ENCODE measurements at places on chromosomes 2 and 18.
A peak's percentile ranks its signal among the peaks of the same experiment; 100 is the strongest.

- no peak for DNase-seq
Measured at GRCh38 chr2:152647552-152647951, 69.7 kb downstream of the PRPF40A start.

DNA sequence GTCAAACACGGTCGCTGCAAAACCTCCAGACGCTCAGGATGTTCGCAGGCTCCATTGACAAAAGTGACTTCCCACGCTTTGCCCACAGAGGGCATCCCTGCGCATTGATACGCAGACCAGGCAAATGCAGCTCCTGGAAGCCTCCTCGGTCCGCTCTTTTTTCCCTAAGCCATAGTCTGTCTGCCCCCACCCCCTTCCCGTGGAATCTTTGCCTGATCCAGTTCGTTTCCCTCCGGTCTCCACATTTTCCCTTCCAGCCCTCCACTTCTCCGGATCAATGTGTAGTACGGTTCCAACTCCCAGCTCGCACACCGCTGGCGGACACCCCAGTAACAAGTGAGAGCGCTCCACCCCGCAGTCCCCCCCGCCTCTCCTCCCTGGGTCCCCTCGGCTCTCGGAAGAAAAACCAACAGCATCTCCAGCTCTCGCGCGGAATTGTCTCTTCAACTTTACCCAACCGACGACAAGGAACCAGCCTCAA lies at the start of gene DCC:
Gene DCC, plus strand, starts transcription at position 307 of the 481 bp plus-strand sequence. CDS start 591 bp downstream, outside the sequence.
- DNase-seq: no peak

- DNase-seq: no peak
Measured at GRCh38 chr2:223890721-223891120, 53.3 kb upstream of the AP1S3 start.

- peak; percentile 12 for DNase-seq
Measured at GRCh38 chr2:141641462-141641861, 489.4 kb downstream of the LRP1B start.

DNA sequence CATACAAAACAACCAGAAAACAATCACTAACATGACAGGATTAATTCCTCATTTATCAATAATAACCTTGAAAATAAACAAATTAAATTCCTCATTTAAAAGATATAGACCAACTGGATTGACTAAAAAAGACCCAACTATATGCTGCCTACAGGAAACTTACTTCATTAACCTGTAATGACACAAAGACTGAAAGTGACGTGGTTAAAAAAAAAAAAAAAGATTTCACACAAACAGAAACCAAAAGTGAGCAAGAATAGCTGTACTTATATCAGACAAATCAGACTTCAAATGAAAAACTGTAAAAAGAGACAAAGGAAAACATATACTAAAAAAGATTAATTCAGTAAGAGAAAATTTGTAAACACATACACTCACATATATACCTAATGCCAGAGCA lies 201.2 kb downstream of the CCDC178 start:
- no peak for DNase-seq

GRCh38 chr18:22790545-22791309 lies 142.4 kb upstream of the RBBP8 start:
- DNase-seq: no peak

DNA sequence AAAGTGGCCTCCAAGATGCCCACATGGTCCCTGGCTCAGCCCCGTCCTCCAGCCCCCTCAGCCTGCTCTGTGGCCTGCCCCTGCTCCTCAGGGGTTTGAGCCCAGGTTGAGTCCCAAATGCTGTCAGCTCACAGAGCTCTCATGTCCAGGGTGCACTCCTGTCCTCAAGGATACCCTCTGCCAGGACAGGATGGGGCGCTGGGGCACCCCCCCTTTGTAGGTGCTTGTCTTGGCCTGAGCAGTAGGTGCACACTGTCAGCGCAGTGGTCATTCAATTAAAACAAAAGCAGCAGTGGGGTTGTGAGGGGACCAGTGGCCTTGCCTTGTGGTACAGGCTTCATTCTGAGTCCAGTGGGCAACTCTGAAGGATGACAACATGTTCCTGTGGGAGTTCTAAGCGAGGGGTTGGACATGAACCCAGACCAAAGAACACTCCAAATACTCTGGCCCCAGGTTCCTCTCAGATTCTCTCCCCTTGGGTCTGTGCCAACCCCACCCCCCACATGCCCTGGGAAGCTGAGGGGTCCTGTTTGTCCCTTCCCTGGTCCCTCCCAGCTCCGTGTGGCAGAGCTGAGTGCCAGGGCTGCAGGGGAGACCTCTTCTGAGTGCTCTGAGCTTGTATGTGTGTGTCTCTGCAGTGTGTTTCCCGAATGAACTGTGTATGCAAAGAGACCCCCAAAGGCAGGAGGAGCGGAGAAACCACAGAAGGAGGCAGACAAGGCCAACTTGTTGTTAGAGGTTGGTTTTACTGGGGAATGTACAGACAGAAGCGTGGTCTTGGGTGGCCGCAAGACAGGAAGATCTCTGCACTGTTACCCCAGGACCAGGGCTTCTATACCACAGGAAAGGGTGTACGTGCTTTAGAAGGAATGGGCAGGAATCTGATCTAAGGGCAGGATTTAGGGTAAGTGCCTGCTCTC lies 155.6 kb upstream of the HS6ST1 start:
- no peak for DNase-seq

GRCh38 chr2:59528525-59528924 lies 1024.9 kb downstream of the BCL11A start:
- DNase-seq: no peak

DNA sequence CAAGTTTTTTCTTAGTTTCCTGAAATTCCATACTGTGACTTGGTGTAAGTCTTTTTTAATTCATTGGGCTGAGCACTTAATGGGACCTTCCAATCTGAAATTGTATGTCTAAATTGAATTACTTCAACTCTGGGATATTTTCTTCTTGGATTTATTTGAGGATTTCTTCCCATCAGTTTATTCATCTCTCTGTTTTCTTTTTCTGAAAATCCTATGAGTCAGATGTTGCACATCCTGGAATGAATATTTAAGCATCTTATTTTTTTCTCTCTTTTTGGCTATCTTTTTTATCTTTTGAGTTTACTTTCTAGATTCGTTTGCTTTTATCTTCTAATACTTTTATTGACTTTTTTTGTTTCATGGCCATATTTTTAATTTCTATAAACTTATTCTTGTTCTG lies 55.4 kb upstream of the ACYP2 start:
- DNase-seq: no peak

- no peak for DNase-seq
Measured at GRCh38 chr18:21081426-21081825, 30.2 kb downstream of the ROCK1 start.

DNA sequence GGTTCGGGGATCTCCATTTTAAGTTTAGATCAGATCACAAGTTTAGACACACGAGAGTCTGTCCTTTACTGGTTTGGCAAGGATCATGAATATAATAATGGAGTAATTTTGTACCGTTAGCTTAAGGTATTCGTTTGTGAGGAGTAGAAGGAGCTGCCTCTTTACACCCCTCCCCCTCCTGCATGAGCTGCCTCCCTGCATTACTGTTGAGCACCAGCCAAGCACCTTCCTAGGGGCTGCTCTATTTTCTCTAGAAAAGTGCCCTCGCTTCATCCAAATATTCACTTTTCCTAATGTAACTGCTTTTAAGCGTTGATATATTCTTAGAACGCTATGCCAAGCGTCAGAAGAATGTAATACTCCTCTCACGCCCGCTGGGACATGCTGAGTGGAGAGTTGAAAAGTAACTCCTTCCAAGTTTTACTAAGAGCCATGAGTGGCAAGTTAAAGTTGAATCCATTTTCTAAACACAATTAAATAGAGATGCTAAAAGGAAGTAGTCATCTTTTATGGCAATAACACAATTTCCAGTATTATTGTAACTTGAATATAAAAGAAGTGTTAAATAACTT lies 25.4 kb upstream of the SCN7A start:
- no peak for DNase-seq

GRCh38 chr2:166376873-166377272 lies 1.1 kb upstream of the SCN9A start:
- no peak for DNase-seq

GRCh38 chr2:199940373-199940772 lies 14.9 kb downstream of the TYW5 start:
- peak; percentile 47 for DNase-seq

GRCh38 chr18:26706911-26707351 lies 158.6 kb downstream of the AQP4 start:
- no peak for DNase-seq

DNA sequence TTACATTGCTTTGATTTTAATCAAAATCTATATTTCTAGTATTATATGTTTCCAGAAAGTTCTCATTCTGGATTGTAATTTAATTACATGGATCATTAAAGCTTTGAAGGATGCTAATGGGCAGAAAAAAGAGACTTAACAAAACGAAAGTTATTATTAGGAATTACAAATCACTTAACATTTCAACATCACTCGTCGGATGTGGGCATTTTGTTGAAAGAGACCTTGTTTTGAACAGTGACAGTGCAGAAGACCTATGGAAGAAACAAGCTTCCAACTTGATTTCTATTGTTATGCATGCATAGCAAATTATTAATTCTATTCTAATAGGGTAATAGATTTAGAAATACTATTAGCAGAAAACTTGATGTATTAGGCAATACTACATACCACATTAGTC lies 31.4 kb upstream of the DARS1 start:
- no peak for DNase-seq

DNA sequence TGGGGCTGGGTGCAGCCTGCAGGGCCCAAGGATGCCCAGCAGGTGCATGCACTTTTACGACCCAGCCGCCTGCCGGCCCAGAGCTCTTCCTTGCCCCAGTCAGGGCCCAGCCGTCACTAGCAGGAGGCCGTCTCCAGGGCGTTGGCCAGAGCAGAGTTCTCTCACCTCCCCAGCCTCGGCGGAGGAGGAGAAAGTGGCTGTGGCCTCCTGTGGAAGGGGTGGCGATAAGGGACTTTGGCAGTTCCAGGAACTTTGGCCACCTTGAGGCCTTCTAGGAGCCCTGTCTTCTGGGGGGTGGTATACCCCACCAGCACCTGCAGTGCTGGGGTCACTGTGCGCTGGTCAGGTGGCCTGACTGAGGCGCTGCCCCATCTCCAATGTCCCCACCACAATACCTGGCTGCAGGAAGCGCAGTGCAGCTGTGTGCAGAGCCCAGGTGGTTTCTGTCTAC lies 22.0 kb downstream of the NPPC start:
- DNase-seq: no peak

DNA sequence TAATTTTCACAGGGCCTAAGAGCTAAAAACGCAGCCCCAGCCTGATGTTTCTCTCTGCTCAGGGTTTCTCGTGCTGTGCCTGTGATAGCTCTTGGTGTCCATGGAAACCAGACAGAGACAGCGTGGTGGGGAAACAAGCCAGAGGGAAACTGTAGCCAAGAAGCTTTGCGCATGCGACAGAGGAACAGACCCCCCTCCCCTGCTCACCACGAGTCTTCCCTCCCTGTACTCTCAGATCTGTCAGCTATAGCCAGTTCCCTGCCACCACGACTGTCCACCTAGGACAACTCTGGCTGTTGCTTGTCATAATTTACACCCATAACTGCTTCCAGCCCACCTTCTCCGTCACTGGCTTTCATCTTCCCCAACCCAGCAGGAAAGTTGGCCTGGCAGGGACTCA lies 13.2 kb upstream of the DNAJC27 start:
- DNase-seq: no peak

GRCh38 chr2:72126186-72127100 lies 21.2 kb downstream of the CYP26B1 start:
- DNase-seq: no peak

DNA sequence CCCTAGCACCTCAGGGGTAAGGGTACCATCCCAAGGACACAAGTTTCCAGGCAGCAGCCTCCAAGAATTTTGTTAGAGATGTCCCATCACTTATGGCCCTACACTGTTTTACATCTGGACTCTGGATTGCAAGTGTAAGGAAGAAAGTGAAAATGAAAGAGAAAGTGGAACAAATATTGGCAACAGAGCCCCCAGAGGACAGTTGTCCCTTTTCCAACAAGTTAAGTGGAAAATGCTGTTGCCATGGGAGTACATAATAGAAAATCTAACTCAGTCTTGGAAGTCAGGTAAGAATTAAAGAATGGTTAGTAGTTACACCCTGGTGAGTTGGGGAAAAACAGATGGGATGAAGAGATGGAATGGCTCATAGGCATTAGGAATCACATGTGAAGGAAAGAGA lies 50.6 kb downstream of the TTC21B start:
- no peak for DNase-seq

GRCh38 chr2:70557171-70557838 lies 3.7 kb upstream of the TGFA start:
- no peak for DNase-seq

DNA sequence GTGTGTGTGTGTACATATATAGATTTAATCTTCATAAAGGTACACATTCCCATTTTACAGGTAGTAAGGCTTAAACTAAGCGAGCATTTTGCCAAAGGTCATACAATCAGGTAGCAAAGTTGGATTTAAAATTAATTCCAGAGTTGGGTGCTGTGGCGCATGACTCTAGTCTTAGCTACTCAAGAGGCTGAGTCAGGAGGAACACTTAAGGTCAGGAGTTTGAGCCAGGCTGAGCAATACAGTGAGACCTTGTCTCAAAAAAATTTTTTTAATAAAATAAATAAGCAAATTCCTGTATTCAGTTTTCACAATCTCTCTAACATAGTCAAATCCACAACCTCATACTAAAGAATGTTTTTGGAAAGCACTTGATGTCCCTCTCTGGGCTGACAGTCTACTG lies 111.5 kb upstream of the LDLRAD4 start:
- no peak for DNase-seq

Measured in HAP-1 (cell line).